Cortex of kidney (tissue), 1 donor: ENCODE measurements at places on chromosomes 13 and 19.

DNA sequence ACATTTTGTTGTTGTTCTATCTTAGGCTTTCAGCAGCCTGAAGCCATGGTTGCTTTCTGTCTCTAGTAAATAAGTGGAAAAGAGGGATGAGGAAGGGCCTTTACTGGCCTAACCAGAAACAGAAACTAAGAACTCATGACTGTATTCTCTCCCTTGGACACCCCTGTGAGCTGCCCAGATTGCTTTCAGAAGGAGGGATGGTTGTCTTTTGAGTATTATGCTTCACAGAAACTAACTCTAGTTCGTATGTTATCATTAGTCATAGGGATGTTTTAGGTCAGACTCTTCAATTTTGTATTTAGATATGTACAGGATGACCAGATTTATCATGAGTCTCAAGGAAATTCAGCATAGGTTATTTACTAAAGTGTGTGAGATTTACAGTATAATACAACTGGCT is 17.5 kb downstream of the BORA start:
- no peak for DNase-seq

GRCh38 chr19:54305141-54305540 is 7.8 kb downstream of the LILRA5 start:
- no peak for DNase-seq

DNA sequence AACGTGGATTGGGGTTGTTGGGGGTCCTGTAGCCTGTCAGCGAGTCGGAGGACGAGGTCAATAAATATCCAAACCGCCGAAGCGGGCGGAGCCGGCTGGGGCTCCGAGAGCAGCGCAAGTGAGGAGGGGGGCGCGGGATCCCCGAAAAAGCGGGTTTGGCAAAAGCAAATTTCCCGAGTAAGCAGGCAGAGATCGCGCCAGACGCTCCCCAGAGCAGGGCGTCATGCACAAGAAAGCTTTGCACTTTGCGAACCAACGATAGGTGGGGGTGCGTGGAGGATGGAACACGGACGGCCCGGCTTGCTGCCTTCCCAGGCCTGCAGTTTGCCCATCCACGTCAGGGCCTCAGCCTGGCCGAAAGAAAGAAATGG is 754 bp upstream of the SIX5 start:
- DNase-seq = no peak

GRCh38 chr13:58087566-58087965 is 456.0 kb downstream of the PCDH17 start:
- no peak for DNase-seq

GRCh38 chr13:28558567-28558966 is 63.6 kb upstream of the FLT1 start:
- DNase-seq = no peak

DNA sequence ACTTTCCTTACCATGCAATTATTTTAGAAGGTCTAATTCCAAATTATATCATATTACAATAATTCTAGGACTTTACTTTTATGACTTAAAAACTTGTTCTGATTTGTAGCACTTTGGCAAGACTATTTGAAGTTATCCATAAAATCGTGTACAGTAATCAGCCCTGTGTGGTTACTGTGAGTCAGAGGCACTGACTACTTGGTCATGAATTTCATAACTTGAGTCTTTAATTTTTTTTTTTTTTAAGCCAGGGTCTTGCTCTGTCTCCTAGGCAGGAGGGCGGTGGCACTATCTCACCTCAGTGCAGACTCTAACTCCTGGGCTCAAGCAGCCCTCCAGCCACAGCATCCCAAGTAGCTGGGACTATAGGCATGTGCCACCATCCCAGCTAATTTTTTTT is 1319.2 kb upstream of the SLC10A2 start:
- DNase-seq = no peak

- DNase-seq = no peak
Measured at GRCh38 chr19:31041461-31041860, 307.8 kb downstream of the TSHZ3 start.
